ENCODE measurements at places on chromosomes 4 and X.

DNA sequence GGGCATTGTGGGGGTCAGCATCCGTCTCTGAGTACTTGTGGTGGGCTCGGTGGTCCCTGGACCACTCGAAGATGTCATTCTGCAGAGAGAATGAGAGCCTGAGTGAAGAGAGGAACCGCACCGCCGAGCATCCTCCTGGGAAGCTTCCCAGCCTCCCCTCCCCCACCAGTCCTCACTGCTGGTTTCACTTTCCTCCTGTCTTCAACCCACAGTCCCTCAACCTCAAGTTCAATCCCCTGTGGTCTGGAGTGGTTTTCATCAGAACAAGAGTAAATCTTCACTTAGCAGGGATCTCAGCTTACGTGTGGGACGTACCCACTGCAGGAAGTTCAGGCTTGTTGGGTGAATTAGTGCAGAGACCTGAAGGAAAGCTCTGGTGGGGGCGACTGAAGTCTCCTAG is 117.8 kb downstream of the SCD5 start:
- DNase-seq = no peak

DNA sequence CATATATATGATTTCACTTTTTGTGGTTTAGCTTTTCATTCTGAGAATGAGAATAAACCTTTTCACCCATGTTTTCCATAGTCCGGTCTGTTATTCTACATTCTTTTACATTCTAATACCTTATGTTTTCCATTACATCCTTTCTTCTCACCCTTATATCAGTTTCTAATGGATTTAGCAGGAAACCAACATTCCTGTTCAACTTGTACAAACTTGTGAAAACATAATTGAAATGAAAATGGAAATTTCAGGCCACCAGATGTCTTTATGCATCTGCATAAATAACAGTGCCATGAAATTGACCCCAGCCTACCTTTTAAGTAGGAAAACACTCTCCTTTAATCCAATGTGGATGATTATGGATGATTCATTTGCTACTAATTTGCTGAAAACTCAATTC is 494.8 kb upstream of the ZFP42 start:
- no peak for DNase-seq

GRCh38 chr4:147560625-147561024 is 56.6 kb upstream of the TMEM184C start:
- DNase-seq = no peak

DNA sequence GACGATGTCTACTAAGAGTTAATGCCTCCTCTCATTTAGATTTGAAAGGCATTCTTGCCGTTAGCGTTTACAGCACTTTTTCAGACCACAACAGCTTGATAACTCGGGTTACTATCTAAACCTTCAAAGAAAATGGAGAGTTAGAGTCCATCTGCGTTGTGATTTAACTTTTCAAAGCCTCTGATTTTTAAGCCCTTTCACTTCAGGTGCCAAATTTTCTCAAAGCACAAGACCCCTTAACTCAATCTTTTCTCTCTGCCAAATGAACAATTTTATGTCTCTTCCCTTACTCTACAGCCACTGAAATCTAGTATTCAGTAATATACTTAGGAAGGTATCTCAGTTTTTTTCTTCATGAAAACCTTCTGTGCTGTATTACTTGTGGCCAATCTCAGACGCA is 310.5 kb downstream of the TENM3 start:
- DNase-seq = no peak

- no peak for DNase-seq
Observed at GRCh38 chr4:10273030-10273429, 156.4 kb upstream of the WDR1 start.

DNA sequence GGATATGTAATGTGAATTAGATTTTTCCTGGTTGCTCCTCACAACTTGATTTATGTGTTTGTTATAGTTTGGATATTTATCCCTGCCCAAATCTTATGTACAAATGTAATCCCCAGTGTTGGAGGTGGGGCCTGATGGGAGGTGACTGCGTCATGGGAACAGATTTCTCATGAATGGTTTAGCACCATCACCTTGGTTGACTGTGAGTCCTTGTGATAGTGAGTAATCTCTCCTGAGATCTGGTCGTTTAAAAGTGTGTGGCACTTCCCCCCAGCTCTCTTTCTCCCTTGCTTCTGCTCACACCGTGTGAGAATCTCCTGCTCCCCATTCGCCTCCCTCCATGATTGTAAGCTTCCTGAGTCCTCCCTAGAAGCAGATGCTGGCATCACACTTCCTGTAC is 2.2 kb downstream of the MID2 start:
- no peak for DNase-seq

- no peak for DNase-seq
Observed at GRCh38 chrX:12548746-12549145, 242.5 kb upstream of the PRPS2 start.

GRCh38 chr4:8380511-8381415 is 59.8 kb downstream of the ACOX3 start:
- no peak for DNase-seq

- DNase-seq = peak; percentile 14
Observed at GRCh38 chr4:152591396-152591795, 55.5 kb upstream of the FBXW7 start.

GRCh38 chr4:53191997-53192396 is 173.9 kb downstream of the SCFD2 start:
- no peak for DNase-seq

- no peak for DNase-seq
Observed at GRCh38 chr4:184804621-184805020, 21.1 kb downstream of the ACSL1 start.
